NCI-H82 (cell line): ENCODE measurements at places on chromosomes 5 and 9.

- no peak for DNase-seq
Measured at GRCh38 chr5:164054461-164054860, 549.0 kb downstream of the MAT2B start.

DNA sequence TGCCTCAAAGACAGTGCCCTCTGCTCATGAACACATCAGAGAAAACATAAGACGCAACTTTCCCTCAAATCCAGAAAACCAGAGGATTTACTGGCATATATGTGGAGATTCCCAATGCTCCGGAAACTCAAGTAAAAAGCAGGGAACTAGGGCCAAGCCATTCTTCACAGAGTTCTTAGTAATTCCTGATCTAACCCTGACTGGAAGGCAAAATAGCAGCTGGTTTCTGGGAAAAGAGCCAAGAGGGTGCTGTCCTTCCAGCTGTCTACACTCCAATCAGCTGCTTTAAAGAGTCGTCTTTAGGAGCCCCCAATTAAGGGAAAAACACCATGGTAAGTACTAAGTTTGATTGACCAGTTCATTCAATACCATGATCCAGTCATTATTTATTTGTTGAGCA is 49.6 kb downstream of the GNA14 start:
- DNase-seq, result peak; percentile 50

GRCh38 chr9:119137479-119137878 is 231.8 kb downstream of the BRINP1 start:
- no peak for DNase-seq

- DNase-seq, result peak; percentile 68
Measured at GRCh38 chr5:83927140-83927733, 206.6 kb upstream of the HAPLN1 start.

DNA sequence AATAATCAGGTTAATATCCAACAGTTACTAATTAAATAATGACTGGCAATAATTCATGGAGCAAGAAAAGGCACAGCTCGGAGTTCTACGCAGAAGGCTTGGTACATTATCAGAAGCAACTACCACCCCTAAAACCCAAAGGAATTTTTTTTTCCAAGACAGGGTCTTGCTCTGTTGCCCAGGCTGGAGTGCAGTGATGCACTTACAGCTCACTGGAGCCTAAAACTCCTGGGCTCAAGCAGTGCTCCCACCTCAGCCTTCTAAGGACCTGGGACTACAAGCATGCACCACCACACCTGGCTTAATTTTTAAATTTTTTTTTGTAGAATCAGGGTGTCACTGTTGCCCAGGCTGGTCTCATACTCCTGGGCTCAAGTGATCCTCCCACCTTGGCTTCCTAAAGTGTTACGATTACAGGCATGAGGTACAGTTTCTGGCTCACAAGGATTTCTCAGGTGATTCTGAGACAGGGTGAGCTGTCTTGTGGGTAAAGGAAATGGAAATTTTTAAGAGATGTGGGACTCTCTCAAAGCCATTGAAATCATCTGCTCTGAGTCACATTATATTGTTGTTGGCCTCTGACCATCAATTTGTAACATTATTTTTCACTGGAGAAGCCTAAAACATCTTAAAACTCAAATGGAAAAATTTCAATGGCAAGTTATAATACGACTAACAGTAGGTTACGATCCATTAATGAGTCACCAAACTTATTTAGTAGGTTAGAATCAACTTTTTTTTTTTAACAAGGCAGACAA is 19.7 kb upstream of the HSDL2 start:
- no peak for DNase-seq

GRCh38 chr5:133531594-133531993 is 80.7 kb downstream of the FSTL4 start:
- DNase-seq, result no peak

DNA sequence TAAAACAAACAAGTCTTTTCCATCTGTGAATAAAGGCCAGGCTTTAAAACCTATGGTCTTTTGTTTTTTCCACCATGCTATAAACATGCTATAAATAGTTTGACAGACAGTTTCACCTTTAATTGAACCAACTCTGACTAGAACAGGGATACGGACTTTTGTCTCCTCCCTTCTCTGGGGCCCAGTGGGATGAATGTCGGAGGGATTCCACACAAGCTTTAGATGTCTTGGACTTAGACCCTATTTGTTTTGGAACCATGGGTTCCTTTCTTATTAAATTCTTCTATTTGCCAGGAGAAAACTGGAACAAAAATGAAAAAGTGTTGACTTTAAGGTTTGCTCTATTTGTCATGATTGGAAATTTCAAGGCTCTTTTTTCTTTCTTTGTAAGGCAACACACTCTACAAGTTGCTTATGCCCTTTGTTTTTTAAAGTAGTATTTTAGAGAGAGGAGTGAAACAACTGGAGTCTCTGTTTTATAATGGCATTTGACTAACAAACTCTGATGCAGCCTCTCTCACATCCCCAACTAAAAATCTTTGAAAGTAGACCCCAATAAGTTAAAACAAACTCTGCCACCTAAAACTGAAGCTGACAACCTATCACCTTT is 145.3 kb downstream of the MLLT3 start:
- DNase-seq, result no peak

DNA sequence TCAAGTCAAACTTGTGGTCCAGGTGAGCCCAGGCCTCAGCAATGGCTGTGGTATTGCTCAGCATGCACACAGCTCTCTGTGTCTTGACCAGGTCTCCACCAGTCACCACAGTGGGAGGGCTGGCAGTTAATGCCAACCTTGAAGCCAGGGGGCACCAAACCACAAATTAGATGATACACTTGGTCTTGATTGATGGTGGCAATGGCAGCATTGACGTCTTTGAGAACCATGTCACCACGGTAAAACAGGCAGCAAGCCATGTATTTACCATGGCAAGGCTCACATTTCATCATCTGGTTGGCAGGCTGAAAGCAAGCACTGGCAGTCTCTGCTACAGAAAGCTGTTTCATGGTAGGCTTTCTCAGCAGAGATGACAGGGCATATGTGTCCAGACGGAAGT is 40.0 kb downstream of the NIM1K start:
- DNase-seq, result no peak
